ENCODE measurements at places on chromosomes 1 and 21.

DNA sequence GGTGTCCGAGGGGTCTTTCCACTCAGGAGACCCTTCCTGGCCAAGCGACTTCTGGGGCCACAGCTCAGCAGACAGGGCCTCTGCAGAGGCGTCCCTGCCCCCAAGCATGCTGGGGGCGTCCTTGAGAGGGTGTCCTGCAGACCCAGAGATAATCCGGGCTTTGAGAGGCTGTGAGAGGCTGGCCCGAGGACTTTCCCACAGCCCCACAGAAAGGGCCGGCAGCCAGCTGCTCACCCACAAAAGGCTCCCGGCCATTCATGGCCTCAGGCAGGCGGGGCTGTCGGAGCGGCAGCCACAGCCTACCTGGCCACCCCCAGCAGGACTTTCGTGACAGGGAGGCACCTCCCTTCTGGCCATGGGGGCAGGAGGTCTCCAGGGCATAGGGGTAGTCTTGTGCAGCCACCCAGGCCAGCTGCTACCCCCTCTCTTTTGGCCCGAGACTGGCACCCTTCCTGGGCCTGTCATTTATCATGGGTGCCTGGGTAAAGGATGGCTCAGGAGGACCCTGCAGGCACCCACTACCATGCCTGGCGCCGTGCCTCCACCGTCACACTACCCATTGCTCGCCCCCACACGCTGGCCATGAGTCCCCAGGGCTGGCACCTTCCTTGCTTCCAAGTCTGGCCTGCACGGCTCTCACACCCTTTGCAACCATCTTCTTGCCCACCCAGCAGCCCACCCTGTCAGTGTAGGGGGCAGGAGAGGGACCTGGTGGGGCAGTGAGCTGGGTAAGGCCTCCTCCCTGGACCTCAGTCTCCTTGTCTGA is 11.1 kb upstream of the TNFRSF14 start:
- no peak for DNase-seq

DNA sequence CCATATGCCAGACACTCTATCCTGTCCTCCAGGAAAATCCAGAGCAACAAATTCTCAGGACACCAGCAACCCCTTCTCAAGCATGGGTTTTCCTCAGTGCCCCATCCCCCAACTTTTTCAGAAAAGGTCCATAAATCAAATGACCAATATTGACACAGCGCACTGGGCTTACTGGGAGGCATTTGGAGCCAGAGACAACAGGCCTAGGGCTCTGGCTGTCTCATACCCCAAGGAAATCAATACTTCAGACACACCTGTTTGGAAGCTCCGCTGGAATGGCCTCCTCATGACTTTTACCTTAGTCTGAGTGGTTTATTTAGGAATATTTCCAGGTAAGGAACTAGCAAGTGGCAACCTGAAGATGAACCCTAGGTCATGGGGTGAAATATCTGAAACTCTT is 66.9 kb upstream of the TNR start:
- DNase-seq = no peak

DNA sequence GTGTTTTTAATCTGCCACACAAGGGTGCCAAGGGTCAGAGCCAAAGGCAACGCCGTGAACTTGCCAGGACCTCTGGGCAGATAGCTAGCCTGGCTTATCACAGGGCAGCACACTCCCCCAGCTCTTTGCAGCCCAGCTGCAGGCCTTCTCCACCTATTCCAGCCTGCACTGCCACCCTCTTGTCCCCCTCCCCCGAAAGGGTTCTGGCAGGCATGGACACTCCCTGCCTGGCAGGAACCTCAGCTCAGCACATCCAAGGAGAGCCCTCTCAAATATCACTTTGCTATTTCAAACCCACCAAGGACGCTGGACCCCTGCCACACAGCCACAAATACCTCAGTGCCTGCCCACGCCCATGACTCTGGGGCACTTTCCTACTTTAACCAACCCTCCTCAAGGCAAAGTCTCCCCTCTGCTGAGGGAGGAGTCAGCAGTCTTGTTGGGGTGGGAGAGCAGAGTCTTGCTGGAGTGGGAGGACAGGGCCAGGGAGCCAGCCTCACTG is 9.1 kb downstream of the SSBP3 start:
- no peak for DNase-seq

GRCh38 chr1:206895325-206895724 is 1.9 kb upstream of the IL24 start:
- DNase-seq = no peak

DNA sequence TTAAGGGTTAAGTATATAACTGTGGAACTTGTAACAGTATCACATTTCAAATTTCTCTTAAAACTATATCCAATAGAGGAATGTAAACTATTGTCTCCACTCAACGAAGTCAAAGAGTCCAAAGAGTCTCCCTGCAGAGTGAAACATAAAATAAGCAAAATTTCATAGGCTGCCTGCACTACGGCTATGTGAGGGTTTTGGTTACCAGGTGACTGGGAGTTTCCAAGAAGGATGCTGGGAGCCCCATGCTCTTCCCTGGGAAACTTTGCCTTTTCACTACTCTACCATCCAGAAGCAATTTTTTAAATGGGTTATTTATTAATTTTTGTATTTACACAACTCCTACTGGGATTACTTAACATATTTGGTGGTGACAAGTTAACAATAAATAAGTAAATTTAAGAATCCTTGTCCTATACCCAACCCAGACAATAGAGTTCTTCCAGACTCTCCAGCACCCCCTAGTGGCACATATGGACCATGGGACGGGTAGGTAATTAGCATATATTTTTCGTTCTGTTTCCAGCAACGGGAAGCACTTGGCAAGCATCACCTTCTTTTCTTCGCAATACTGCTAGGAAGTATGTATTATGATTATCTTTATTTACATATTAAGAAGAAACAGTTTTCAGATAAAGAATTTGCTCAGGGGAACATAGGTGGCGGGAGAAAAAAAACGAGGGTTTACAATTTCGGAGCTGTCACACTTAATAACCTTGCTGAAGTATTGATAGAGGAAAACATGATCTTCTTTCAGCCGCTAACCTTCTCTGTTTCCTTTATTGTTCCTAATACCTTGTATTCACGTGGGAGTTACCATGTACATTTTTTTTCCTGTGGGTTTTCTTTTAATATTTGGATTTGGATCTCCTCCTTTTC is 3.5 kb downstream of the FMO2 start:
- peak; percentile 57 for DNase-seq

GRCh38 chr1:83017276-83017675 is 981.7 kb downstream of the TTLL7 start:
- DNase-seq = no peak

DNA sequence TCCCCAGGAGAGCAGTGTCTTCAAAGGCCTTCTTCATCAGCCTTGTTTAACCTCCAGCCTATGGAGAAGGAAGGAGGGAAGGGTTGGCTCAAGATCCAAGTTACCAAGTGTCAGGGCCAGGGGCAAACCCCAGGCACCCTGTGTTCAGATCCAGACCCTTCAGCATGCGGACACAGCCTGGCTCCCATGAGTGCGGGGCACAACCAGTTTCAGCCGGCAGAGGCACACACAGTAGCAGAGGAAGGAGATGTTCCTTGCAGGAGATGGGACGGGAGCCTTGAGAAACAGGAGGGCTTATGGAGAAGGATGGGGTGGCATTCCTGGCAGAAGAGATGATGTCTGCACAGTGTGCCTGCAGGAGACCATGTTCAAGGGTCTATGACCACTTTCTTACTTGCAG is 161.7 kb upstream of the EDN2 start:
- no peak for DNase-seq

- DNase-seq = no peak
These were observed 254.8 kb upstream of the VAMP3 start for GRCh38 chr1:7516341-7516740.

DNA sequence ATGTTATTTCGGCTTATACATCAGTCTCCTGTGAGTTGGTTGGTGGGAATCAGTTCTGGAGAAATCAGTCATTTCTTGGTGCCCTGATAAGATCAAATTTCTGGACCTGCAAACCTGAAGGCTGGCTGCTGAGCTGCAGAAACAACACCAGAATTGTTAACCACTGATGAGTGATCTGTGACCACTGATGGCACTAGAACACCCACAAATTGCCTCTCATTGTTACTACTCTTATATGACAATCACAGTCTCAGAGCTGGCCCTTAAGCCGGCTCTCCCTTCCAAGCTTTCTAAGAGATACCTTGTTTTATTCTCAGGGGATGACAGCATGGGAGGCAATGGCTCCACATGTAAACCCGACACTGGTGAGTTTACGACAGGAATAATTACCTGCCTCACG is 1.9 kb downstream of the C1orf162 start:
- DNase-seq = no peak

- no peak for DNase-seq
These were observed at the start of gene AADACL3 for GRCh38 chr1:12715896-12716437. Gene AADACL3 (plus strand): TSS chr1:12716110. CDS start chr1:12716177, 67 bp downstream.

- no peak for DNase-seq
These were observed 43.6 kb upstream of the ETV3 start for GRCh38 chr1:157181790-157182189.

DNA sequence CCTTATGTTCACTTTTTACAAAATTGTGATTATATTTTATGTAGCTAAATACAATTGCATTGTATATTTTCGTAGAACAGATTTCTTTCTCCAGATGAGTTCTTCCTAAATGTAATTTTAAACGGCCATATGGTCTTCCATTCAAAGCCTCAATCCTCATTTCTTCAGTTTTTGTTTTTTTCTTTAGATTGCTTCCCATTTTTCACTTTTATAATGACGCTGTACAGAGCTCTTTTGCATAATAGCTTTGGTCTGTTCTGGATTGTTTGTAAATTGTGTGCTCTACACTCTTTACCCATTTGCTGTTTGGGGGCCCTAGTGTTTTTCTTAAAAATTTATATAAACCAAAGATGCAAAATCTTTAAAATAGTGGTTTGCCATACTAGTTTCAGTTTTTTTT is 27.8 kb downstream of the AVPR1B start:
- DNase-seq = no peak

GRCh38 chr1:7232441-7233236 is 447.4 kb downstream of the CAMTA1 start:
- no peak for DNase-seq

GRCh38 chr1:53617382-53617781 is 121.6 kb downstream of the GLIS1 start:
- no peak for DNase-seq

GRCh38 chr1:115793162-115793561 is 24.6 kb upstream of the CASQ2 start:
- no peak for DNase-seq

- no peak for DNase-seq
These were observed 19.3 kb downstream of the TP73 start for GRCh38 chr1:3671371-3672180.

- DNase-seq = no peak
These were observed 5.6 kb upstream of the S100A7 start for GRCh38 chr1:153465811-153466636.

Data from iPS DF 6.9 (cell line).